ENCODE measurements at places on chromosomes 7 and 10.

GRCh38 chr7:138460649-138461607 is 869 bp downstream of the TRIM24 start:
- DNase-seq: peak; percentile 42

DNA sequence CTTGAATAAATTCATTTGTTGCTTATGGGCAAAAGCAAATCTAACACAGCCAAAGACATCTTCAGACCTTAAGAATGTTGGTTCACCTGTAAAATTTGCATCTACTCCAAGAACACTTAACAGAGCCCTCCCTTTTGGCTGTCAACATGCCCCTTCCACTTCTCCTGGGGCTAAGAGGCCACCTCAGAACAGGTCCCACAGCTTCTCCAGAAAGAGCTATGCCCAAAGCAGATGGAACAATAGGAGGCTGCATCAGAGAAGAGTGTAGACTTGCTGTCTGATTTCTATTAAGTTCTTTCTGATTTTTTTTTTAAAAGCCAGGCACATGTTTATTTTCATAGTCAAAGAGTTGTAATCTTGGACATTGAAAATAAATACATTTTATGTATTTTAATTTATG is 26.1 kb upstream of the TRIL start:
- no peak for DNase-seq

DNA sequence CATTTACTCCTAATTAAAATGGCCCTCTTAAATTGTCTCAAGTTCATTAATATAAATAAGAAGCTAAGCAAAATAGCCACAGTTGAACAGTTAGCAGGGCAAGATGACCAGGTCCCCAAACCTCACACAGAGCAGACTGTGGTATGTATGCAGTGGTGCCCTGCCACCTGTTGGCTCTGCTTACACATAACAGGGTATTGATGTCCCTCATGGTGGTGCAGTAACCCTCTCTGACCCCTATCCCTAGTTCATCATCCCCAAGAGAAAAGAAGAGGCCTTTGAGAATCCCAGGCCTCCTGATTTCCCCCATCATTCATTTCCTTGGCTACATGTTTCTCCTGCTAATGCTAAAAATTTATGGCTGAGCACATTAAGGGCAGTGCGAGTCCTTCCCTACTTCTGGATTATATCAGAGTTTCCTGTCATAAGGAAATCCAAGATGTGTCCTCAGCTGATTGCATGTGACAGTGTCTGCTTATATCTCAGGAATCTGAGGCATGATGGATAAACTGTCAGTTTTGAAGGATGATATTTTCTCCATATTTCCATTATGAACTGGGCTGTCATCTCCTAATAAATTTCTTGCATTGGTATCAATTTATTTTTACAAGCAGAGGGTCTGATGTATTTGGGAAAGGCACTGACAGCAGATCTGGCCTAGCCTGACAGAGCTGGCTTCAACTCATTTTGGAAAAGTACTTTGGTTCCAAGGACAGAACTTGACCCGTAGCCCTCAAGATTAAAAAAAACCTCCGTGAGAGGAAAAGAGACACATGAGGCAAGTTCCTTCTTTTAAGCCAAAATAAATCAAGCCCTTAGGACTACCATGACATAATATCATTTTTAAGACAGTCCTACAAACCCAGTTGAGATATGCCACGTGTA is 880.6 kb downstream of the LRMDA start:
- DNase-seq: peak; percentile 52

DNA sequence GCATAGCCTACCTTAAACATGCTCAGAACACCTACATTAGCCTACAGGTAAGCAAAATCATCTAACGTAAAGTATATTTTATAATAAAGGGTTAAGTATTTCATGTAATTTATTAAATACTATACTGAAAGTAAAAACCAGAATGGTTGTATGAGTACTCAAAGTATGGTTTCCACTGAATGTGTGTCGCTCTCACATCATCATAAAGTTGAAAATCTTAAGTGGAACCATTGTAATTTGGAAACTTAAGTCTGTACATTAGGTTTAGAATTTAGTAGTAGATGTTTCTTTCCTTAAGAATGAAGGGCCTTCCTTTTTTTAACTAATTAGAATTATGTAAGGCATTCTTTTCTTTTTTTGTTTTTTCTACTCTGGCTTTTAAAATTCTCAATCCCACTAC is 240.0 kb upstream of the AOAH start:
- DNase-seq: no peak

DNA sequence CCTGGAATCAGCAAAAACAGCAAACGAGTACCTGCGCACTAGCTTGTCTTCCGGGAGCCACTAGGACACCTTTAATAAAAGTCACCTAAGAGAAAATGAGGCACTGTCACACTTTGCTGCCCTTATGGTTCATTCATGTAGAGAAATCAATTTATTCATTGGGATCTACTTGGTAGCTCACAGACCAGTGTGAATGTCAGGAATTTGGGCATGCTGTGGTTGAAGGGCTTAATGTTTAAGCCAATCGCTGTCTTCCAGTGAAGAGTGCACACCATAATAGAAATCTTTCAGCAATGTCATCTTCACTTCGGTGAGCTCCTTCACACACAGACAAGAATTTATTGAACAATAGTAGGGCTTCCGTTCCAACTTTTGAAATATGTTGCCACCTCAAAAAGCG is 65.1 kb downstream of the MARCHF5 start:
- no peak for DNase-seq

DNA sequence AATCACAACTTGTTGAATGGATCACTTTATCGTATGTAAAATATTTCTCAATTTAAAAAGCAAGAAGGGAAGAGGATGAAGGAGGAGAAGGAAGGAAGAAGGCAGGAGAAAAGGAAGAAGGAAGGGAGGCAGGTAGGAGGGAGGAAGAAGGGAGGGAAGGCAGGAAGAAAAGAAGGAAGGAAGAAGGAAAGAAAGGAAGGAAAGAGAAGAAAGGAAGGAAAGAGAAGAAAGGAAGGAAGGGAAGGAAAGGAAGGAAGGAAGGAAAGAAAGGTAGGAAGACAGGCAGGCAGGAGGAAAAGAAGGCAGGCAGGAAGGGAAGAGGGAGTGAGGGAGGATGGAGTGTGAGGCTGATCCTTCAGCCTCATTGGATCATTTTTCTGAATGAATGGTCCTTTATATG is 145.5 kb downstream of the MYOF start:
- DNase-seq: no peak

GRCh38 chr7:79199266-79199665 is 254.2 kb downstream of the MAGI2 start:
- no peak for DNase-seq

DNA sequence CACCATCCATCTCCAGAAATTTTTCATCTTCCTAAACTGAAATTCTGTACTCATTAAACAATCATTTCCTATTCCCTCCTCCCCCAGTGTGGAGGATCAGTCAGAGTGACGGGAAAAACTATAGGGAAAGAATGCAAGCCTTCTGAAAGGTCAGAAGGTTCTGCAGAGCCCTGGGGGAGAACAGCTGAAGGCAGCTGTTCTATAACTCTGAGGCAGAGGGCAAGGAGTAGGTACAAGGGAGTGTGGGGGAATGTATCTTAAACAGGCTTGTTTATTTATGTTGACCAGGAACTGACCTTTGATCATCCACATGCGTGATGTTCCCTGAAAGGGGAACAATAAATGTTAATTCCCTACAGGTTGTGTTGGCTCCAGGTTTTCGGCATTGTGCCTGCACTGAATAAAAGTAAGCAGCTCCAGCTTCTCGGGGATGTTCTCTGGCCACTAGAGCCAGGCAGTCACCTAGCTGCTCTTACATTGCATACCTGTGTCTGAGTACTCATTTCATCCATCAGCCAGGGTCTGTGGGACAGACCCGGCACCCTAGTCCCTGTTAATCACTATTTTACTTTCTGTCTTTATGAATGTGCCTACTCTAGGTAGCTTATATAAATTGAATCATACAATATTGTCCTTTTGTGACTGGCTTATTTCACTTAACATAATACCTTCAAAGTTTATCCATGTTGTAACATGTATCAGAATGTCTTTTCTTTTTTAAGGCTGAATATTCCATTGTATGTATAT is 5.8 kb downstream of the IFIT1 start:
- no peak for DNase-seq

DNA sequence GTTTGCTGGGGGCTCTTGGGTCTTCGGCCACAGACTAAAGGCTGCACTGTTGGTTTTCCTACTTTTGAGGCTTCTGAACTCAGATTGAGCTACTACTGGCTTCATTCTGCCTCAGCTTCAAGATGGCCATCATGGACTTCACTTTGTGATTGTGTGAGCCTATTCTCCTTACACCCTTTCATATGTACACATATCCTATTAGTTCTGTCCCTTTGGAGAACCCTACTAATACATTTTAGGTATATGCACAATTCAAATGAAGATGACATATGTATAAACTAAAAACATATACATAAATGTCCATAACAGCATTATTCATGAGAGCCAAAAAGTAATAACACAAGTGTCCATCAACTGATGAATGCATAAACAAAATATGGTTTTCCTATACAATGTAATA is 75.7 kb downstream of the GPR37 start:
- DNase-seq: no peak

GRCh38 chr10:92278996-92279696 is 11.7 kb downstream of the CPEB3 start:
- DNase-seq: peak; percentile 7

DNA sequence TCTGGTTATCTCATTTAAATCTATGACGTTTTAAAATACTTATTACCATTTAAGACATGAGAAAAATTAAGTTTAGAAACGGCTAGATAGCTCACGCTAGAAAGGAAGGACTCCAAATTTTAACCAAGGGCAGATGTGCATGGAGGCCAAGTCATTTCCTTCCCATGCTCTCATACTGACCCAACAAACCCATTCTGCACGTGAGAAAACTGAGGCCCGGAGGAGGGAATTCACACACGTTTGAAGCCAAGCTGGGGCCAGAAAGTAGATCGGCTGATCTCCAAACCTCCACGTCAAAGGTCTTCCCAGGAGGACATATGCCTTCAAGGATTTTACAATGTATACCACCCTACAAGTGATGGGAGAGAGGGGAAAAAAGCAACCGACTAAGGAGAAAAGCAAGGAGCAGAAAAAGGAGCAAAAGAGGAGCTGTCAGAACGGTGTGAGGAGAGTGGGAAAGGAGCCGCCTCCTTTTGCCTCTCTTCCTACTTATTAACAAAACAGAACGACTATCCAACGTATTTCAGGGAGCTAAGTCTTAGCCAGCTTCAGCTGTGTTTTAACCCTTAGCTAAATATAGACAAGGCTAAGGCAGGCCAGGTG is 645 bp upstream of the SIRT1 start:
- DNase-seq: no peak

DNA sequence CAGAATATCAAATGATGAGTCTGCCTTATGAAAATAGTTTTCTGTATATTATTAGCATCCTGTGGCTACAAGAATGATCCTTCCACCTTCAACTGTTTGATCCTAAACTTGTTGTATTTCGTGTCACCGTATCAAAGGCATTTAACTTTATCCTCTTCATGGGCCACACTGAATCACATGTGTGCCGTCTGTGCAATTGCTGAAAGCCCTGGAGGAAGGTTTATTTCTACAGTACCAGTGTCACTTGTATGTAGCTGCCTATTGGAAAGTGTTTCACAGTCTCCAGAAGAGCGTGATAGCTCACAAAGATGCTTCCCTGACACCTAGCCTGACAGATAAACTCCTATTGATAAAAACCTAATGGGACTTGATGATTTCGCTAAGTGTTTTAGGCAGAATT is 94.5 kb downstream of the ITGA8 start:
- no peak for DNase-seq

- no peak for DNase-seq
Observed at GRCh38 chr7:129103561-129104324, 40.8 kb upstream of the TSPAN33 start.

All from inflammatory macrophage treated with lipopolysaccharide for 1 hour (primary cell).